Stimulated activated naive CD8-positive, alpha-beta T cell treated with anti-CD3 and anti-CD28 coated beads, Interleukin-15, Interleukin-2, amounts not matched to agents 100 U/mL and 50 U/mL, for 24 hours (primary cell): ENCODE measurements at places on chromosomes 4 and X.

DNA sequence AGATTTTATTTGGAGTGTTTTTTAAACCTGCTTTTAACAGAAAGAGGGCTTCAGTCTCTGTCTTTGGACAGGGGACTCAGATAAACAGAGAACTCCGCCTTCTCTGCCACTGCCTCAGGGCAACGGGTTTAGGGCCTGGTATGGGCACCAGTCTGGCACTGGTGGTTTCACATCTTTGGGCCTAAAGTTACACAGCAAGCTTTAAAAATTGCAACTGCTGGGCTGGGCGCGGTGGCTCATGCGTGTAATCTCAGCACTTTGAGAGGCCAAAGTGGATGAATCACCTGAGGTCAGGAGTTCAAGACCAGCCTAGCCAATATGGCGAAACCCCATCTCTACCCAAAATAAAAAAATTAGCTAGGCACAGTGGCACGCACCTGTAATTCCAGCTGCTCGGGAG, 10.3 kb upstream of the NAT8L start:
- no peak for DNase-seq

- DNase-seq, result no peak
Measured at GRCh38 chrX:7953446-7953845, 26.2 kb upstream of the PNPLA4 start.

DNA sequence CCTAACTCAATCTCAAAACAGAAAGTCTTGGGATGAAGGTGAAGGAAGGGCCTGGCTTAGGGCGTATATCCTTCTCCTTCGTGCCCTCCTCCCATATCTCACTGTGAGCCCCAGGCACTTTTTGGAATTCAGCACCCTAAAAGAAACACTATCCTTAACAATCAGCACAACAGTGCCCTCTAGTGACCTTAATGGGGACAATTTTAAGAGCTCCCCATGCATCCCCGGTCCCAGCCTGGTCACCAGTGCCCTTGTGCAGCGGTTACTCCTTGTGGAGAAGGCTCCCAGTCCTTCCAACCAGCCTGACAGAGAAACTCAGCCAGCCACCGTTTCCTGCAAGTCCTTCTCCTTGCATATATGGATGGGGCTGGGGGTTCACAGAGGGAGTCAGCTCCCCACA, 4.2 kb downstream of the PAK3 start:
- peak; percentile 9 for DNase-seq

DNA sequence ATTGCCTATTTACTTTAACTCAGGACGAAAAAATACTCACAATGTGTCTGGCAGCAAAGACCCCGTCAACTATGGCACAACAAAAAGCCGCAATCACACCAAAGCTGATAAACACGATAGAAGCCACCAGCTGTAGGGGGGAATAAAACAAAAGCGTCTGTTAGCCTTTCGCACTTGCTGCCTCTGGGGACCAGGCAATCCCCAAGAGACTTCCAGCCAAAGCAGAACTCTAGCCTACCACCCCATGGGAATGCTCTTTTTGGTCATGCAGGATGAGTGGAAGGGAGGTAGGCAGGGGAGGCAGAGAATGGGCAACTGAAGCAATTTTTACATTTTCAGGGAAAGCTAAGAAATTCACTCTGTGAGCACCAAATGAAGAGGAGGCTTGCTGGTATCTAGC, 20.1 kb downstream of the TMEM255A start:
- DNase-seq, result no peak

GRCh38 chr4:144903953-144904711, 193.9 kb downstream of the ANAPC10 start:
- no peak for DNase-seq

DNA sequence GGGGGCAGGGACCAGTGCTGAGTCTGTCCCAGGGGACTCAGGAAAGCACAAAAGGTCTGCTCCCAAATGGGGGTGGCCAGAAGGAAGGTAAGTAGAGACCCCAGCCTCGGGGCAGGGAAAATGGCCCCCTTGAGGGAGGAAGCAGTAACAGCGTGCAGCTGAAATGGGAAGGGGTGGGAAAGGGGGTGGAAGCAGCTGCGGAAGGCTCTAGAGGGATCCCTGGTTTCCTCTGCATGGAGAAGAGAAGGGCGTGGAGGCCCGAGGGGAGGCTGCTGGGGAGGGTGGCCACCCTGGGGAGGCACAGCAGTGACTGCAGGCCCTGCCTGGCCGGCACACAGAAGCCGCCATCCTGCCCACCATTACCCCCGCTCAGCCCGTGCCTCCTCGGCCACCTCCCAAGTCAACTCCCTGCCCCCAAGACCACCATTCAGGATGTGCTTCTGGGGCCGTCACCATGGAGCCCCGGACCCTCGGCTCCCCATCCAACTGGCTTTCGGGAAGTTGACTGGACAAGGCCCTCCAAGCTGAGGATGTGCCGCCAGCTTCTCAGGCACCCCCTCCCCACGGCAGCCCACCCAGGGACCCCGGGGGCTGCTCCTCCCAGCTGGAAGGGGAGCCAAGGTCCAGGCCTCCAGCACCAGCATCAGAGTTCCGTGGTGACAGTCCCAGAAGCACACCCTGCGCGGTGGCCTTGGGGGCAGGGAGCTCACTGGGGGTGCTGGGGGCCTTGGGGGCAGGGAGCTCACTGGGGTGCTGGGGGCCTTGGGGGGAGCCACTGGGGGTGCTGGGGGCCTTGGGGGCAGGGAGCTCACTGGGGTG, 23.6 kb downstream of the CFAP99 start:
- DNase-seq, result no peak

- no peak for DNase-seq
Measured at GRCh38 chr4:114041117-114041475, 61.6 kb upstream of the ARSJ start.

GRCh38 chrX:103806862-103807474, 25.1 kb downstream of the RAB9B start:
- DNase-seq, result no peak

GRCh38 chrX:39773923-39774773, 323.6 kb downstream of the BCOR start:
- no peak for DNase-seq
